Hematopoietic multipotent progenitor cell treated with erythropoietin and hydrocortisone succinate and interleukin-3 and kit ligand, for 17 days (in vitro differentiated cells): ENCODE measurements at places on chromosomes 5 and 9.

GRCh38 chr9:24824607-24825006, 278.9 kb upstream of the IZUMO3 start:
- DNase-seq, result no peak

DNA sequence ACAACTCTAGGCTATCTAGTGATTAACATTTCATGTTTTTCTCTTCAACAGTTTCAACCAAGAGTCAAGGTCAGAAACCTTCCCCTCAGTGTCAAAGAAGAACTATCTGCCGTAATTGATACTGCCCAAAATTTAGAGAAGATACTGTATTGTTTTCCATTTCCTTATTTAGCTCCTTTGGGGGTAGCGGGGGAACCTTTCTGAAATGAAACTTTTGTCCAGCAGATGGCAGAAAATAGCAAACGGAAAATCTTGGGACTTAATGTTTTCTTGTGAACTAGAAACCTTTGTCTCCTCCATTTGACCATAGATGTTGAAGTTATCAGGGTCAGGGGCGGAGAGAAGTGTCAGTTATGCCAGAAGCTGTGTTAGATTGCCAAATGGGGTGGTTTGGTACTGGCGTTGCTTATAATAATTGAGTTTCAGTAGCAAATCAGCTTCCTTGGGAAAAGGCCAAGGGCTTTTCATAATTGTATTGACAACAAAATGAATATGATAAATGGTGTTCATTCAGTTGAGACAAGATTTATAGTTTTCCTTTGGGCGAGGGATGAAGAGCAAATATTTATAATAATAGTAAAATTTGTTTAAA, 101.7 kb upstream of the TLX3 start:
- DNase-seq, result peak; percentile 27

DNA sequence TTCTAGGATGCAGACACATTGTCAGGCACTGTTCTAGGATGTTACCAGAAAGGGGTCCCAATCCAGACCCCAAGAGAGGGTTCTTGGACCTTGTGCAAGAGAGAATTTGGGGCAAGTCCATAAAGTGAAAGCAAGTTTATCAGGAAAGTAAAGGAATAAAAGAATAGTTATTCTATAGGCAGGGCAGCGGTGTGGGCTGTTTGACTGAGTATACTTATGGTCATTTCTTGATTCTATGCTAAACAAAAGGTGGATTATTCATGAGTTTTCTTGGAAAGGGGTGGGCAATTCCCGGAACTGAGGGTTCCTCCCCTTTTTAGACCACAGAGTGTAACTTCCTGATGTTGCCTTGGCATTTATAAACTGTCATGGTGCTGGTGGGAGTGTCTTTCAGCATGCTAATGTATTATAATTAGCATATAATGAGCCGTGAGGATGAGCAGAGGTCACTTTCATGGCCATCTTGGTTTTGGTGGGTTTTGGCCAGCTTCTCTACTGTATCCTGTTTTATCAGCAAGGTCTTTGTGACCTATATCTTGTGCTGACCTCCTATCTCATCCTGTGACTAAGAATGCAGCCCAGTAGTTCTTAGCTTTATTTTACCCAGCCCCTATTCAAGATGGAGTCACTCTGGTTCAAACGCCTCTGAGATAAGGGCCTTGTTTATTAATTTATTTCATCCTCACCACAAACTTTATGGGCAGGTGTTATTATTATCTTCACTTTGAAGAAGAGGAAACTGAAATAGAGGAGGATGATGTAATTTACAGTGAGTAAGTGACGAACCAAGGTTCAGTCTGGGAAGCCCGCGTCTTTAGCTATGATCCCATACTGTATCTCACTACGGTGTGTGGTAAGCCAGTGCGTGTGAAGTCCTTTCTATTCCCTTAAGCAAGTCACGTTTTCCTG, 186.0 kb upstream of the KLF4 start:
- DNase-seq, result no peak

DNA sequence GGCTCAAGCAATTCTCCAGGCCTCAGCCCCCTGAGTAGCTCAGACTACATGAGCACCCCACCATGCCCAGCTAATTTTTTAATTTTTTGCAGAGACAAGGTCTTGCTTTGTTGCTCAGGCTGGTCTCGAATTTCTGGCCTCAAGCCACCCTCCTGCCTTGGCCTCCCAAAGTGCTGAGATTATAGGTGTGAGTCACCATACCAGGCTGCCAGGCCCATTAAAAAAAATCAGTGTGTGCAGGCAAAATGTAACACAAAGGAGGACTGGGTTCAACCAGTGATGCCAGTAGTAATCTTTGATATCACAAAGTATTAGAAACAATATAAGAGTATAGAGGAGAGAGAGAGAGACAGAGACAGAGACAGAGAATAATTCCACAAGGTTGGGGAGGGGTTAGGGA, 322.7 kb downstream of the MSX2 start:
- DNase-seq, result no peak

GRCh38 chr5:109936996-109937395, 247.3 kb downstream of the MAN2A1 start:
- DNase-seq, result no peak

- peak; percentile 66 for DNase-seq
These were observed 37.7 kb downstream of the UBAP2 start for GRCh38 chr9:34010979-34011378.
